NCI-H1048 (cell line): ENCODE measurements at places on chromosomes 2 and 18.

GRCh38 chr18:435940-436339 lies 64.6 kb downstream of the COLEC12 start:
- DNase-seq = no peak

GRCh38 chr2:176818617-176819016 lies 394.0 kb upstream of the HNRNPA3 start:
- DNase-seq = no peak

- no peak for DNase-seq
Observed at GRCh38 chr18:64639536-64639935, 490.6 kb upstream of the LINC00305 start.

GRCh38 chr2:29195796-29196195 lies 80.6 kb downstream of the CLIP4 start:
- no peak for DNase-seq

- DNase-seq = no peak
Observed at GRCh38 chr2:45227347-45227746, 218.1 kb upstream of the SIX2 start.

DNA sequence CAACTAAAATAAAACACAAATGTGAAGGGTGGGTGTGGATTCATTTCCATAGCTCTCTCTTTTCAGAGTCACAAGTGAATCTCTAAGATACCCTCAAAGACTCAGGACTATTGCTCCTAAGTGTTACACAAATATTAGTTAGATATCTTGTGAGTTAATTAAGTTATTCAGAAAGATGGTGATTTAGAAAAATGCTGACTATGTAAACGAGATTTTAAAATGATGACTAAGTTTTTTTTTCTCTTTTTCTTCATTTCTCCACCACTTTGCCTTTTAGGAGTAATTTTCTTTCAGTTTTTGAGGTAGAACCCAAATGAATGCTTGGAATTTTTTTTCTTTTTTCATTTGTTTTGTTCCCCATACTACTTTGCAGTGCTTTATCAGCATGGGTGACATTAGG lies 479.7 kb downstream of the SPAG16 start:
- DNase-seq = no peak

- no peak for DNase-seq
Observed at GRCh38 chr2:241741016-241741415, 6.6 kb downstream of the D2HGDH start.

GRCh38 chr2:86050301-86050700 lies 55.4 kb downstream of the POLR1A start:
- DNase-seq = no peak

DNA sequence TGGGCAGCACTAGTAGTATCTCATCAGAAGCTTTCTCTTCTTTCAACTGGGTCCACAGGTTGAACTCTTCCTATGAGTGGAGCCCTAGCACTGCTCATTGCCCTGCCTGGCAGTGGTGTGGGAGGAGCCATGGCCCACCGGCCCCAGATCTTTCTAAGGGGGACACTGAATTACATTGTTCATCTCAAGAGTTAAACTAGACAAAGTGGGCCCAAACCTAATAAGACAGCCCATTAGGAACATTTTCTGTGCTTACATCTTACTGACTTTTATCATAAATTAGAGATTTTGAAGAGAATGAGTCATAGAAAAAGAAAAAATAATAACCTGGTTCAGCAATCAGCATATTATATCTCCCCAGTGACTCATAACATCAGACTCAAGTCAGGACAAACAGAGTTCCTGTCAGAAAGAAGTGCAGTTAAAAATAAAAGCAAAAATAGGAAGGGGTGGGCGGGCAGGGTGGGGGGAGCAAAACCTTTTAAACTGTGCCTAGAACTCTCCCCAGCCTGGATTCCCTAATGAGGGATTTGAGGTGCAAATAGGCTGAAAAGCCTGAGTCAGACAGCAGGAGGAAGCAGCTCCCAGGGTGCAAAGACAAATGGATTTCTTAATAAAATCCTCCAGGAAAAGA lies 161.6 kb upstream of the TRIB2 start:
- no peak for DNase-seq

- DNase-seq = no peak
Observed at GRCh38 chr2:202122980-202123720, 50.1 kb downstream of the KIAA2012 start.

DNA sequence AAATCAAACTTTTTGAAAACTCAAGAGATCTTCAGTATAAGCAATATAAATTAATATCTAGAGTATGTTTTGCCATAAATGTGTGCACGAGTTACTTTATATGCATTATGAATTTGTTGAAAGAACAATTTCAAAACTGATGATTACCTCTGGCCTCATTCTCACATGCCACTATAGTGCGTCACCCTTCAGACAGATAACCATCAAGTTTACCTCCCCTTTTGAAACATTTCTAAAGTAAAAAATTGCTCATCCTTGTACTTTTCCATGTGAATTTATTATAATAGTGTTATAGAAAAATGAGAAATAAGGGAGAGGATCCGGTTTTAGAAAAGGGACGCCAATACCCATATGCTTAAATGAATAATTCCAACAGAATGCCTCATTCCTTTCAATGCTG lies 38.3 kb downstream of the ZEB2 start:
- DNase-seq = no peak

DNA sequence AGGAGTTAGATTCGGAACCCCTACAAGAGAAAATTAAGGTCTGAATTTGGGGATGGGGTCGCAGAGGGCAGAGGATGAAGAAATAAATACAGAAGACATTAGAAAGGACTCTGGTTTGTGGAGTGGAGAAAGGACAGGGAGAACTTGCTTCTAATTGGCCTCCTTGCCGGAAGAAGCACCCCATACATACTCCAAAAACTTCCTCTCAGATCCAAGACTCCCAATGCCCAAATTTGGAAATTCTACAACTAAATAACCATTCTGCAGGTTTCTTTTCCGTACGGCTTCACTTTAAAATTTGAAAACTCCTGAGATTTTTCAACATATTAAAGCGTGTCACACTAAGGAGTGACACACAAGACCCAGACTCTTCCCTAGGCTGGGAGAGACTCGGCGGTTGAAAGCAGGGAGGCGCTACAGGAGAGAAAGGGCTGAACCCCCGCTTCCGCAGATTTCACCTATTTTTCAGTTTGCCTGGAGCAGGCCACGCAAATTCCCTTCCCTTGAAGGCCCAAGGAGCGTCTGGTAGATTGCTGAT lies 478 bp downstream of the CLHC1 start:
- no peak for DNase-seq

- no peak for DNase-seq
Observed at GRCh38 chr2:109514857-109515256, 98.9 kb downstream of the SEPTIN10 start.

- no peak for DNase-seq
Observed at GRCh38 chr2:239553376-239554000, 152.7 kb upstream of the HDAC4 start.

- no peak for DNase-seq
Observed at GRCh38 chr2:218312267-218312756, 20.0 kb upstream of the TMBIM1 start.

DNA sequence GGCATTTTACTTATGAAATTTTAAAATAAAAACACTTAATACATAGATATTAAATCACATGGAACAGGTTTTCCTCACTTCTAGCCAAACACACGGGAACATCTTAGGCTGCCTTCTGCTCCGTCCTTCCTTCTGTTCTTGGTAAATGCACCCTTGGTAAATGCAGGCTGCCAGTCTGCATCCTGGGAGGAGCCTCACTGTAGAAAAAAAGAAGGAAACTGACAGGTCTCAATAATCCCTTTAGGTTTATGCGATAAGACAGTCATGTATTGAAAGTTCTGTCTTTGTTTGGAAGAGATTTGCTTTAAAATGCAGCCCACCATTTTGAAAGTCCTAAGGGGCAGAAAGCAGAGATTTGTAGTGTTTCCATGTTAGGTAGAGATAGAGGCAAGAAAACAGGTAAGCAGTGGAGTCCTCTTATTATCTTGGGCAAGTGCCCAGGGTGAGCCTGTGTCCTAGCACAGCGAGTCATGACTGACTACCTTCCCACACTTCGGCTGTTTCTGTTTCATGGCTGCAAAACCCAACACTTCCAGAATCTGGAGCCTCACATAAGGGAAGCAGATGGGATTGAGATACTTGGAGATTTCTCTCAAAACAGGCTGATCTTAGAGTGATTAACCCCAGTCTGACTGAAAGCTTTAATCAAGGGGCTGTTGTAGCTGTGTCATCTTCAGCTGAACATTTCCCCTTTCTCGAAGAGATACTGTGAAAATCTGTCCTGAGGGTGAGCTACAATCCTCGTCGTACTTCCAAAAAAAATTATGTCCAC lies 131.4 kb upstream of the MAP3K20 start:
- DNase-seq = no peak

GRCh38 chr2:171169839-171170238 lies 9.1 kb upstream of the TLK1 start:
- DNase-seq = no peak

DNA sequence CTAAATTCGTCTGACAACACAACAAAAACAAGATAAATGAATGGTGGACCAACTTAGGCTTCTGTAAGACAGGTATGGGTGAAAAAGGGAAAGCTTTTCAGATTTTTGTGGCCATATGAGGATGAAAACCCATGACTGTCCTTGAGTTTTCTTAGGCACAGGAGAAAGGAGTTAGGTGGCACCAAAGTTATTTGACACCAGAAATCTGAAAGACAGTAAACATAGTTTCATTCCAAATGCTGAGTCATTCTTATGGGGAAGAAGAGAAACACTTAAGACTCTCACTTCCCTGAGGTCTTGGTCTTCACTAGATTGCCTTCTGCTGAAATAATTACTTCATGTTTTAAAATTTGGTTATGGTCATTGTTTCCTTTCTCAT lies 5.2 kb upstream of the GPD2 start:
- no peak for DNase-seq

GRCh38 chr2:241746084-241746483 lies 11.7 kb downstream of the D2HGDH start:
- DNase-seq = no peak

DNA sequence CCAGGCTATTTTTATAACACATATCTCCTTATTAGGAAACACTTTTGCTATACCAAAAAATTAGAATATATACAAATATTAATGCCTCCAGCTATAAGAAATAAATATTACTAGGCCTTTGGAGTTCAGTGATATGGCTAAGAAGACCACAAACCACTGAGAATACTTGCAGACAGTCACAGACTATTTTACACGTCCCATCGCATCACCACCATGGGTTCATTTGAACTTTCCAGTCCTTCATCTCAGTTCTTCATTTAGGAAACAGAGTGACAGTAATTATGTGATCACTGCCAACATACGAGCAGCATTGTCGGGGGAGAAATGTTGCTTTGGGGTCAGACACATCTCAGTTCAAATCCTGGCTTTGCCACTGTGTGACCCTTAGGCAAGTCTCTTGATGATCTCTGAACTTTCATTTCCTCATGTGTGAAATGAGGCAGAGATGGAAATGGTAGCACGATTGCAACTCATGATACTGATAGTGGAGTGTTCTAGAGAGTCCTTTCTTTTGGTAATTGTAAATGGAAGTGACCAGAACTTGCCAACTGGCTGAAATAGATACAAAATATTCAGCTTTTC lies 138.9 kb upstream of the NRP2 start:
- DNase-seq = no peak

- DNase-seq = no peak
Observed at GRCh38 chr18:24014062-24014985, at the start of gene TTC39C. TTC39C (plus strand) TSS chr18:24014754; CDS start chr18:24014872, 118 bp downstream.

- DNase-seq = no peak
Observed at GRCh38 chr18:22169889-22170420, 566 bp downstream of the GATA6 start.

DNA sequence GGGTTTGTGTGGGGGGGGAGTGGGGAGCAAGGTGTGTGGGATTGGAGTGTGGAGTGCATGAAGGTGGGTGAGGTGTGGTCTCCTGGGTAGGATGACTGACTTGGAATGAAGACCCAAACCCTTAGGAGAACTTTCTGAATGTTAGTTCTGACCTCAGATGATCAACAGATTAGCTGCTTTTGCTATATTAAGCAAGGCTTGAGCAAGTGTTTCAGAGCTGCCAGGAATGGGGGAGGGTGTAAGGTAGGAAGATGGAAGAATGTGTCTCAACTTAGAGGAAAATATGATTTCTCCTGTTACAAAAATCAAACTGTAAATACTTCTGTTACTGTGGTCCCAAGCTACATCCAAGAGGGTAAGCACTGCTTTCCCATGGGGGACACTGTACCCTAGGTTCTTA lies 273.6 kb downstream of the TGIF1 start:
- DNase-seq = no peak

DNA sequence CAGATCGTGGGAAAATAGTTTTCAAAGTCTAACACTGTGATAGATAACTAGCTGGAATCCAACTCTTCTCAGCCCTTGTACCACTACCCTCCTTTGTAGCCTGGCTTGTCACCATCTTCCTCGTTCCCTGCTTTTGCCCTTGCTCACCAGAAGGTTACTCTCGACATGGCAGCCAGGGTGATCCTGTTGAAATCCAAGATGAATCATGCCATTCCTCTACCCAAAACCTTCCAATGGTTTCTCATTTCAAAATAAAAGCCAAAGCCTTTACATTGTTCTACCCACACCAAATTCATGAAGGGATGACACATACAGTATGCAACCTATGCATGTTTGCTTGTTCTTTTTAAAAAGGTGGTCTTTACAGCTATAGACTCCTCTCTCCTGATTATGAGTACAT lies 45.7 kb downstream of the STAT4 start:
- no peak for DNase-seq

DNA sequence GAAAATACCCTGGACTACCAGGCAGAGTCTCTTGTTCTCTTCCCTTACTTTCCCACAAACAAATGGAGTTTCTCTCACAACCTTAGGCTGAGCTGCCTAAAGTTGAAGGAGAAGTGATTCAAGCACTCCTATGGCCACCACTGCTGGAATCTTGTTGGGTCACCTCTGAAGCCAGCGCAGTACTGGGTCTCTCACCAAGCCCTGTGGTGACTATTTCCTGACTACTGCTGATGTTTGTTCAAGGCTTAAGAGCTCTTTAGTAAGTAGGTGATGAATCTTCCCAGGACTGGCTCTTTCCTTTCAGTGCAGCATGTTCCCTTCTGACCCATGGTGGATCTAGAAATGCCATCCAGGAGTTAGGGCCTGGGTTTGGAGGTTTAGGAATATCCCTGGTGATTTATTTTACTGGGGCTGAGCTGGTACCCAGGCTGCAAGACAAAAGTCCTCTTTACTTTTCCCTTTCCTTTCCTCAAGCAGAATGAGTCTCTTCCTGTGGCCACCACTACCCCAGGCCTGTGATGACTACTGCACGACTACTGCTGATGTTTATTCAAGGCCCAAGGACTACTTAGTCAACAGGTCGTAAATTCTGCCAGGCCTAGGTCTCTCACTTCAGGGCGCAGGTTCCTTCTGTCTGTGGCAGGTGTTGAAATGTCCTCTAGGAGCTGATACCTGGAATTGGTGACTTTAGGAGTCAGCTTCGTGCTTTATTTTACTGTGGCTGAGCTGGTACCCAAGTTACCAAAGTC lies 121.8 kb downstream of the SLC4A10 start:
- no peak for DNase-seq

- no peak for DNase-seq
Observed at GRCh38 chr2:12861344-12861930, 144.7 kb downstream of the TRIB2 start.

GRCh38 chr2:40752796-40753195 lies 300.9 kb upstream of the SLC8A1 start:
- no peak for DNase-seq

DNA sequence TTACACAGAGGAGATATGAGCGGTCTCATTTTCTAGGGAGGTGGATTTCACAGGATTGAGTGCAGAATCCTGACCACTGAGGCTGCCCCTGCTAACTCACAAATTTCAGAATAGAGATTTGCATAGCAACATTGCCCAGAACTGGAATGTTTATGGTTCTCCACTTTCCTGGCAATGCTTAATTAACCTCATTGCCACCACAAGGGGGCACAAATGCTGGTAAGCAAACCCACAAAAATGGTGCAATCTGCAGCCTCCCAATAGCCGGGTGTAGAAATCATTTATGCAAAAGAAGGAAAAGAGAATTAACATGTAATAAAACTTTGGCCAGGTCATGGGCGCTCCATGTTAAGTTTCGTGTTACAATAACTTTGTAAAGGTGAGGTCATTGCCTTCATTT lies 112.4 kb downstream of the CYRIA start:
- no peak for DNase-seq
